GM12892 (cell line): ENCODE measurements at places on chromosomes 12 and 14.

- DNase-seq, result no peak
These were observed 577.5 kb downstream of the ALG10 start for GRCh38 chr12:34599530-34600513.

DNA sequence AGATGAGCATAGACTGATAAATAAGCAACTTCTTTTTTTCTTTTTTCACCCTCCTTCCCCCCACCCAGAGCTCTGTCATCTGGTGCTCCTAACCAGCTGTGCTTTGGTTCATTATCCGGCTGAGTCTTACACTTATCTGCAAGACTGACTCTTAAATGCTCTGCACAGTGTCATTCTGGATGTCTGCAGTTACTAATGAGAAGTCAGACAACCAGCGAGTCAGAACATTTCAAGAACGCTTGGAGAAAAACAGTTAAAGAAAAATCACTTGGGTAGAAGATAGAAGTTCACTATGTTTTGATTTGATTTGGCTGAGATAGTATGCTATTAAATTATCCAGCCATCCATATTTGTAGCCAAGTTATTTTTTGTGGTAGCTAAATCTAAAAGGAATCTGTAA lies 328.9 kb upstream of the PRICKLE1 start:
- no peak for DNase-seq

- DNase-seq, result no peak
These were observed 167.1 kb downstream of the TBX5 start for GRCh38 chr12:114238808-114239207.

DNA sequence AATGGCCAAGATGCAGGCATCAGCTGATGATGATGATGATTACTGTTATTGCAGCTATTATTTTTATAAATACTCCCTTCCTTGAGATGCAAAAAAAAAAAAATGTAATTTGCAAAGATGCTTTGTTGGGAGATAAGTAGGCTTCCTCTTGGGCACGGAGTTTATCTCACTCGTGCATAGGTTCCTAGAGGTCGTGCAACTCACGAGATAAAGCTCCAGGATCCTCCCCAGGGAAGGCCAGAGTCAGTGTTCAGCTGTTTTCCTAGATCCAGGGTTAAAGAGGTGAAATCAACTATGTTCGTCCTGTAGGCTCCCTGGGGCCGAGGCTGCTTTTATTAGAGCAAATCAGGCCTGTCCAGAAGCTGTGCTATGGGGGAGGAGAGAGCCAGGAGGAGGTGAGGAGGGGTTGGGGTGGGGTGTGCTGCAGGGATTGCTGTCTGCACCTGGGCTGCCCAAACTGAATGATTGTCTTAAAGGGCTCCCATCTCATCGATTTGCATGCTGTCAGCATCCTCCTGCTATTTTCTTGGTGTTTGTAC lies 270.3 kb downstream of the NRXN3 start:
- DNase-seq, result no peak

DNA sequence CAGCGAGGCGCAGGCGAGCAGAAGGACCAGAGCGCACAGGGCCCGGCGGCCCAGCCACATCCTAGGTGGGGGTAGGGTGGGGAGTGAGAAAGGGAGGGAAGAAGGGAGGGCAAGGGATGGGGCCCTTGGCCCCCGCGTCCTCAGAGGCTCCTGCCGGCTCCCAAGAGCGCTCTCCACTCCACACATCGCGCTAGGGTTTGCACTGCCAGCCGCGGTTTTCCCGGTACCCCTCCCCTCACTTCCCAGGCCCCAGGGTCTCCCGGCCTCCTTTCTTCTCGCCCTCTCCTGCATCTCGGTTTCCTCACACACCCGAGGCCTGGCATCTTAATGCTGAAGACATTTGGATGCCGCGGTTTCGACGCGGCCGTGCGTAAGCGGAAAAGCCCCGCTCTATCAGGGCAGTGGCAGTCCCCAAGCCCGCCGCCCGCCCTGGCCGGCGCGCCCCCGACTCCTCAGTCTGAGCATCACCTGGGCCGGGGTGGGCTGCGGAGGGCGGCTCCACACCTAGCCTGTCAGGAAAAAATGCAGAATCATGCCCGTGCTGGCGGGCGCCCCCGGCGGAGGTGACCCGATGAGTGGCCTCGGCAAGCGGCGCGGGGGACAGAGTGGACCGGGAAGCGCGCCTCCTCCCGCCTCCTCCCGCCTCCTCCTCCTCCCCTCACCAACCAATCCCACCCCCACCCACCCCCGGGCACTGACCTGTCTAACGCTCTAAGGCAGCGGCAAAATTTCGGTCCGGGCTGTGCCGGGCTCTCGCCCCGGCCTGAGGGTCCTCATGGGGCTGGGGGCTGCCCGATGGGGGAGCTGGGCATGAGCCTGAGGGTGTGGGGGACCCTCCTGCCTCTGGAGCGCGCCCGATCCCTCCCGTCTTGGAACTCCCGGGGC lies 686 bp downstream of the B4GALNT1 start:
- peak; percentile 16 for DNase-seq

DNA sequence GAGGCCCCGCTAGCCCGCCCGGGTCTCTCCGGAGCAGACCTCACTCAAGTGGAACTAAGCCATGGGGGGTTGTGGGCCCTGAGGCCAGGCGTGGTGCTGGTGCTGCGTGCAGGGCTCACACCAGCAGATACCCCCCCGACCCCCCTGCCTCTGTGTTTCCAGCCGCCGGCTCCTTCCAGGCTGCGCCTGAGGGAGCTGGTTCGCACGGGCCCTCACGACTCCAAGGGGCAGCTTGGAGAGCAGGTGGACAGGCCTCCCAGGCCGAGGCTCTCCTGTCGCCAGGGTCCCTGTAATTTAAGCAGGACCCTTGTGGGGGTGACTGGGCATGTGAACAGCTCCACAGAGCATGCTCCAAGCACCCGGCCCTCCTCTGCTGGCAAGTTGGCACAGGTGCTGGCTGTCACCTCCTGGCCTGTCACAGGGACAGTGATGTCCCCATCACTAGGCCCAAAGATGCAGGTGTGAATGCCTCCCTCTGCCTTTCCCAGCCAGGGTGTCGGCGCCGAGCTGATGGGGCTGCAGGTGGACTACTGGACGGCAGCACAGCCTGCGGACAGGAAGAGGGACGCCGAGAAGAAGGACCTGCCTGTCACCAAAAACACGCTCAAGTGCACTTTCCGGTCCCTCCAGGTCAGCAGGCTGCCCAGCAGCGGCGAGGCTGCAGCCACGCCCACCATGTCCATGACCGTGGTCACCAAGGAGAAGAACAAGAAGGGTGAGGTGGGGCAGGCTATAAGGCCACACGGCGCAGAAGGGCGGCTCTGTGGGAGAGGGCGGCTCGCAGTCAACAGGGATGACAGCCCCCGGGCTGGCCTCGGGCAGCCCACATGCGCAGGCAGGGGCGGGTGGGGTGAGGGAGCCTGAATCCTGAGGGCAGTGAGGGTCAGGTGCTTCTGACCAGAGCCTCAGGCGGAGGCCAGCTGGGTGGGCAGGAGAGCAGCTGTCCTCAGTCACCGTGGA lies 5.9 kb upstream of the TEX22 start:
- no peak for DNase-seq

DNA sequence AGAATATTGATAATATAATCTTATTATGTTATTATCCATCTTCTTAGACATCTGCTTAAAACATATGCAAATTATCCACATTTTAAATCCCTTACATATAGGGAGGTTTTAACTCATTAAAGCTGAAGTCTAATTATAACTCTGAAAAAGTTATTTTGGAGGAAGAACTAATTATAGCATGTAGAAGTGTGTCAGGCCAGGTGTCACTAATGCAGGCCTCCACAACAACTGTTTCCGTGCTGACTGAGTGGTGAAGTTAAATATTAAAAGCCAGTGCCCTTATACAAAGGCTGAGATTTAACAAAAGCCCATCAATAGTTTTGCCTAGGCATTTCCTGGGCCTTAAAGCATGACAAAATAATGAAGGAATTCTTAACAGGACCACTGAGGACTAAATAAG lies 157.4 kb downstream of the LRRK2 start:
- no peak for DNase-seq

GRCh38 chr12:49825360-49825970 lies 2.7 kb downstream of the NCKAP5L start:
- DNase-seq, result no peak

DNA sequence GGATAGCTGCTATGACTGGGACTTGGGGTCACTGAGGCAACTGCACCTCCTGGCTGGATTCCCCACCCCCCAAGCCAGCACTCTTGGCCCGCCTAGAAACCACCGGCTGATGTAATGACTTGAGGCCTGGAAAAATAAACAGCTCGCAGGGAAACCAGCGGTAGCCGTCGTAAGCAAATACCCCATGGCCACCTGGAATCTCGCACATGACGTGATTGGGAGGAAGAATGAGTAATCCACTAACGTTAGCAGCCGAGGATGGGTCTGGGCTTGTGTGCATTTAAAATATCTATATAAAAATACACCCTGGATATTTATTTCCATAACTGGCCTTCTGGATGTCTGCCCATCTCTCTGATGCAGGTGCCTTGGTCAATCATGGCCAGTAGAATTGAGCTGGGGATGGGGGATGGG lies 120.1 kb downstream of the SMOC1 start:
- no peak for DNase-seq

DNA sequence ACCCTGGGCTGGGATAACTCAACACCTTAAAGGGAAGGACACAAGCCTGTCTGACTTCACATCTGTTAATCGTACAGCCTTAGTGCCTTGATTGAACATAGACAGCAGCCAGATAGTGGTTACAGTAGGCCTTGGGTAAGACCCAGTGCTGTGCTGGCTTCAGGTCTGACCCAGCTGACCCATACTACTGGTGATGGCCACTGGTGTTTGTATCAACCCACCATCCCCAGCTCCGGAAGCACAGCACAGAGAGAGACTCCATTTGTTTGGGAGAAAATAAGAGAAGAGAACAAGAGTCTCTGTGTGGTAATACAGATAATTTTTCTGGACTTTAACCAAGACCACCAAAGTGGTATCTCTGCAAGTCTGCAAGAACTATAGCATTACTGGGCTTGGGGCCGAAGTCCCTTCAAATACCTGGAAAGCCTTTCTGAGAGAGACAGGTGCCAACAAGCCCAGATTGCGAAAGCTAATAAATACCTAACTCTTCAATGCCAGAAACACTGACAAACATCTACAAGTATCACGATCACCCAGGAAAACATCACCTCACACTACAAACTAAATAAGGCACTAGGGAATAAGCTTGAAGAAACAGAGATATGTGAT lies 330.1 kb upstream of the GARIN2 start:
- no peak for DNase-seq

GRCh38 chr12:57105011-57105753 lies 6.0 kb downstream of the STAT6 start:
- no peak for DNase-seq

DNA sequence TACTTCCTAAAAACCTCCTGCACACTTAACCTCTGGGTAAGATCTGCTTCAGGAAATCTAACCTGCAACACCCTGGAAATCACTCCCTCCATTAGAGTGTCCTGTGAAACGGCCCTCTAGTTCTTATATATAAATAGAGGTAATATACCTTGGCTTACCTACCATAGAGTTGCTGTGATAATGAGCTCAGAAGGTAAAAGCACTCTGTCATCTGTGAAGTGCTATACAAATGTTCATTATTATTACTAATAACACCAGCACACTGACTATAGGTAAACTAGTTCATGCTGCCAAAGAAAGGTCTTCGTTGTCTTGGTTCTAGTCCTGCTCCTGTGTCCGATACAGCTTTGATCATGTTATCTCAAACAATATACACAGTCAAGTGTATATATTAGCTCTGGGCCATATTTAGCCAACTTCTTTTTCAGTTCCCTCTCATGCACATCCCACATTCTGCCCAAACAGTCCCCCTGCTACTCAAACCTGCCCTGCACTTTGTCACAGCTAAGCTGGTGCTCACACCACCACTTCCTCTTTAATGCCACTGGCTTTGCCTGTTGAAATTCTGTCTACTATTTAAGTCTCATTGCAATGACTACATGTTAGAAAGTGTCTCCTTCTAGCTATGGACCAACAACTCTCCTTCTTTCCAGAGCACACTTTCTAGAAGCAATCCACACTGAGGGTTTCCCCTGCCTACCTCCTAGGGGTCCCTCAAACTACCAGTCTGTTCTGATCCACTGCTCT lies 5.1 kb downstream of the E2F7 start:
- DNase-seq, result no peak

DNA sequence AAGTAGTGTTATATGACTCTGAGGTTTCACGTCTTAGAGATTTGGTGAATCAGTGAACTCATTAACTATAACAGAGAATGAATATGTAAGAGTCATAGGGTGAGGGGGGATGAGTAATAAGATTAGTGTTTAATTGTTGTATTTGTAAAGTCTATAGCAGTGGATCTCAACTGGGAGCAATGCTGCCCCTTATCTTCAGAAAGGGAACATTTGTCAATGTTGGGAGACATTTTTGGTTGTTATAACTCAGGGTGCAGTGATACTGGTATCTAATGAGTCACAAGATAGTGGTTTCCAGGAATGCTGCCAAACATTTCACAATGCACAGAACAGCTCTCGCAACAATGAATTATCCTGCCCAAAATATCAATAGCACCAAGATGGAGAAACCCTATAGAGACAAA lies 1193.7 kb downstream of the GALC start:
- DNase-seq, result no peak

DNA sequence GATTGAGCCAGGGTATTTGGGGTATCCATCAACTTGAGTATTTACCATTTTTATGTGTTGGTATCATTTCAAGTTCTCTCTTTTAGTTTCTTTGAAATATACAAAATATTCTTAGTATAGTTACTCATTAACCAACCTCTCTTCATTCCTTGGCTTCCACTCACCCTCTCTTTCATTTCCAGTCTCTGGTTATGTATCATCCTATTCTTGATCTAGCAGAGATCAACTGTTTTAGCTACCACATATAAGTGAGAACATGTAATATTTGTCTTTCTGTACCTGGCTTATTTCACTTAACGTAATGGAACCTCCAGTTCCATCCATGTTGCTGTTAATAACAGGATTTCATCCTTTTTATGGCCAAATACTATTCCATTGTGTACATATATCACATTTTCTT lies 86.9 kb downstream of the DACT1 start:
- no peak for DNase-seq

GRCh38 chr12:115456946-115457689 lies 773.1 kb upstream of the TBX3 start:
- DNase-seq, result no peak

GRCh38 chr12:103997286-103997900 lies 31.7 kb downstream of the TDG start:
- DNase-seq, result no peak

DNA sequence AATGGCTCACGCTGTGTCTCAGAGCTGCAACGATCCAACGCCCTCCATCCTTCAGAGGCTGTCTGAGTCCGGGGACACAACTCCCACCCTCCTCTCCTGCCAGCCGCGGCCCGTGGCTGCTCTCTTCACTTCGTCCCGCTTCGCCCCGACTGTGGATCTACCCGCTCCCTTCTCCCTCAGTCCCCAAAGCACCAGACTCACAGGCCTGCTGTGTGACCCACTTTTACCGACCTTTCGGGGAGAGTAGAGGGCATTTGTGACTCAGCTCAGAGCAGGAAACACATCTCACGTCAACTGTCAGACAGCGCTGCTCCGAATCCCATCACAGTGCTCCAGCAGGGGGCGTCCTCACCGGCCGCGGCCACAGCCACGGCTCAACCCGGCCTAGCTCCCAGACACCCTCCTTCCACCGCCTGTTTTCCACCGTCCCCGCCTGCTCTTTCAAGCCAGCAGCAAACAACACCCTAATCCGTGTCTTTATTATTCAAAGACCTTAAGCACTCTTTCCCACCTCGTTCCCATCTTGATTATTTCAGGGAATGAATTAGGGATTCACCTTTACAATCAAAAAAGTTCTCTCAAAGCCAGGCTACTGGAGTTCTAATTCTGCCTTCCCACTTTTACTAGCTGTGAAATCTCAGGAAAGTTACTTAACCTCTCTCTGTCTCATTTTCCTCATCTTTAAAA lies 5.0 kb upstream of the AQP2 start:
- peak; percentile 82 for DNase-seq

- no peak for DNase-seq
These were observed 2.8 kb downstream of the PCBP2 start for GRCh38 chr12:53454707-53455106.
